ENCODE measurements at places on chromosomes 5 and 9.

DNA sequence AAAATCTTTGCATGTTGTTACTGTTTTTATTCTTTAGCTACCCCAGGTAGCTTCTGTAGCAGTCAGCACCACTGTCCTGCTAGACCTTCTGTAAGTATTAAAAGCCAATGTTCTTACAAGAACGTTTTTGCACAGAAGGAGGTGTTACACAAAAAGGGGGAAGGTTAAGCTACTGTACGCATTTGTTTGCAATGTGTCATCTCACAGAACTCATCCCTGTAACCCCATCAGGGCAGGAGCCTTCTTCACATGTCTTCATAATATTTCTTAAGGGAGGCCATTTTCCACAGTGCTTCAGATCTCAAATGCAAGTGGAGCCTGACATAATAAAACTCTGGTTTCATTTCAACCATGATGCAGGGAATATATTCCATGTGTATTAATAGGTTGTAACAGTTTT, 67.9 kb downstream of the OSMR start:
- ATAC-seq = no peak

- no peak for ATAC-seq
These were observed 282.2 kb upstream of the VLDLR start for GRCh38 chr9:2339416-2339815.

DNA sequence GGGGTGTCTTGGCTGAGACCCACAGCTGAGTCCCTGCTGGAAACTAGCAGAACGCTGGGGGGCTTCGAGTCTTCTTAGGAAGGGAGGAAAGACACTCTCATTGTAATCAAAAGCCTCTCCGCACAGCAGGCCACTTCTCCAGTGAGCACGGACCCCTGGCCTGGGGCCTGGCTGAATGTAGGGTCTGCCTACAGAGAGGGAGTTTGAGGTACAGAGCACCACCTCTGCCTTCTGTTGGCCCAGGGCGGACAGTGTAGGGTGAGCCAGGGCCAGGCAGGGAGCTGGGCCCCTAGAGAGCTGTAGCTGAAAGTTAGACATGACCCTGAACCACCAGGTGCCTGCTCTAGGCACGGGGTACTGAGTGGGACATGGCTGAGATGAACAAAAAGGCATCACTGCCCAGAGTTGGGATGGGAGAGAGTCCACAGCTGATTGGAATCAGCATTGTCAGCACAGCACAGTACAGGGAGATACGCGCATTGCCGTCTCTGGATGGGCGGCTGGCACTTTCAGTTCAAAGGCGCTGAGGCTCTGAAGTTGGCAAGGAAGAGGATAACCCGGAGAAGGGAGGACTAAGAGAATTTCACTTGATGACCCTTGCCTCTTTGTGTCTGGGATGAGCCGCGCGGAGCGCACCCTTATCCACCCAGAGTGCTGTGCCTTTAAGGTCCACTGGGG, 363 bp upstream of the SLC25A48 start:
- ATAC-seq = peak; percentile 26

- peak; percentile 66 for ATAC-seq
These were observed 175.9 kb downstream of the MAN2A1 start for GRCh38 chr5:109865637-109866036.

- no peak for ATAC-seq
These were observed 169.6 kb upstream of the SNX2 start for GRCh38 chr5:122605236-122605635.
